ENCODE measurements at places on chromosomes 7 and 10. TPM values are rescaled to one million over a fixed set of nuclear protein-coding genes. Genes with fewer than 3 reads are reported as not detected.

The PAPSS2 gene
- total RNA-seq = 149 TPM

The TMEM213 gene
- not detected for total RNA-seq

The WNT8B gene
- total RNA-seq = not detected

The PHF14 gene
- total RNA-seq = 29.9 TPM

The NPFFR1 gene
- total RNA-seq = under 0.01 TPM

The MRLN gene
- not detected for total RNA-seq

The ZNF37A gene
- 9.9 TPM for total RNA-seq

The ORC5 gene
- 13.6 TPM for total RNA-seq

The FOXI2 gene
- total RNA-seq = not detected

The C7orf57 gene
- total RNA-seq = not detected

The NSMCE4A gene
- total RNA-seq = 26.6 TPM

The OIT3 gene
- 0.13 TPM for total RNA-seq

The LIPK gene
- not detected for total RNA-seq

The PIK3AP1 gene
- under 0.01 TPM for total RNA-seq

The DPP6 gene
- not detected for total RNA-seq

The NEBL gene
- total RNA-seq = 0.06 TPM

The COL28A1 gene
- total RNA-seq = 0.13 TPM

The ADGRA1 gene
- total RNA-seq = not detected

The AASS gene
- total RNA-seq = 32.0 TPM

The TRIM73 gene
- total RNA-seq = 0.13 TPM

The INHBA gene
- total RNA-seq = 58.7 TPM

The ZP3 gene
- 0.99 TPM for total RNA-seq

The HKDC1 gene
- 1.7 TPM for total RNA-seq

The MKI67 gene
- total RNA-seq = 15.7 TPM

The SEC31B gene
- 2.7 TPM for total RNA-seq

The ZEB1 gene
- 167 TPM for total RNA-seq

The CLEC5A gene
- total RNA-seq = not detected

The HTR5A gene
- not detected for total RNA-seq

The PNLIP gene
- total RNA-seq = not detected

The ADCY1 gene
- 0.12 TPM for total RNA-seq

The GHRHR gene
- not detected for total RNA-seq

The OR2F1 gene
- not detected for total RNA-seq

The IFIT2 gene
- 10.6 TPM for total RNA-seq

The PRSS37 gene
- not detected for total RNA-seq

The FIS1 gene
- 414 TPM for total RNA-seq
